ENCODE measurements at places on chromosomes 4 and X.

DNA sequence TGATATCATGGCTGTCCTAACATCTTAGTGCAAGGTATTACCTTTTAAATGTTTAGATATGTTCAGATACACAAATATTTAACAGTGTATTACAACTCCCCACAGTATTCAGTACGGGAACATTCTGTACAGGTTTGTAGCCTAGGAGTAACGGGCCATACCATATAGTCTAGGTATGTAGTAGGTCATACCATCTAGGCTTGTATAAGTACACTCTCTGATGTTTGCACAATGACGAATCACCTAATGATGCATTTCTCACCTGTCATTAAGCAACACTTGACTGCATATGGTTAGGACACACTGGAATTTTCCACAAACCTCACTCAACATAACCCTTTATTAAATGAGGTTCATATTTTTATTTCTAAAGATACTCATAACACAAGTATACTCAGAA lies 67.7 kb downstream of the THOC2 start:
- DNase-seq, result no peak

DNA sequence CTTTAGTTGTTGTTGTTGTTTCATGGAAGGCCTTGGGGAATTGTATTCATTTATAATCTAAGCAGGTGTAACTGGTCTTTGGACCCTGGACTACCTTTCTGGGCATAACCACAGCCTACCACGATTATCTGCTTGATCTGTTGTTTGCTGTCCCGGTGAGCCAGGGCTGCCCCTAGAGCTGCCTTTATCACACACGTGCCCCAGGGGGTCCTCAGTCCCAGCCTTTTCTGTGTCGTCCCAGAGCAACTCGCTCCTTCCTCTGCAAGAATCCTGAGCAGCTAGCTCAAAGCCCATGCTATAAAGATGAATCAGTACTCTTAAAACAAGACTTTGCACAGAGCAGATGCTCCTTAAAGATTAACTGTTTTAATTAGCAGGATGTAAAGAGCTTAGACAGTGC lies 273.2 kb downstream of the EVC2 start:
- no peak for DNase-seq

DNA sequence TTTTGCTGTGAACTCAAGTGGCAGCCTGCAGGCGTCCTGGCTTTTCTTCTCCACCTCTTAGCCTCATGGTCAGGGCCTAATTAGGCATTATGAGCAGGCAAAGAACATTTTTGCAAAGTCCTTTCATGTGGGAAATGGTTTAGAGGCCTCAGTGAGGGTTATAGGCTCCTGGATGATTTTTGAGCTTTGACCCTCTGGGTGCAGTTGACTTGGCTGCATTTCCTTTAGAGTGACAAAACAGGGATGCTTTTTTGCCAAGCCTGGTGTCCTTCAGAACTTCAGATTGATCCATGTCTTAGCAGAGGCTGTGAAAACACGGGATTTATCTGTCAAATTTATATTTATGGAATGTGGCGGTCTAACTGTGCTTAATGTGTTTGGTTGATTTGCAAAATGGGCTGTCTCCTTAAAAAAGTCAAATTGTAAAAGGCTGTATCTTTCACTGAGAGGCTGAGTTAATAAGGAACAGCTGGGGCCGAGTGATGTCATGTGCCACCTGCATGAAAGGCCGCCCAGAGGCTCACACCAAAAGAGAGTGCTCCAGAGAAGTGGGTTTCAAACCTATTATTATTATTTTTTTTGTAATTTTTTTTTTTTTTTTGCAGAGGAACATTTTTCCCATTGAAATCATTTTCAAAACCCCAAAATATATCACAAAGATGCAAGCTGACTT lies 192.2 kb upstream of the ARX start:
- DNase-seq, result no peak

DNA sequence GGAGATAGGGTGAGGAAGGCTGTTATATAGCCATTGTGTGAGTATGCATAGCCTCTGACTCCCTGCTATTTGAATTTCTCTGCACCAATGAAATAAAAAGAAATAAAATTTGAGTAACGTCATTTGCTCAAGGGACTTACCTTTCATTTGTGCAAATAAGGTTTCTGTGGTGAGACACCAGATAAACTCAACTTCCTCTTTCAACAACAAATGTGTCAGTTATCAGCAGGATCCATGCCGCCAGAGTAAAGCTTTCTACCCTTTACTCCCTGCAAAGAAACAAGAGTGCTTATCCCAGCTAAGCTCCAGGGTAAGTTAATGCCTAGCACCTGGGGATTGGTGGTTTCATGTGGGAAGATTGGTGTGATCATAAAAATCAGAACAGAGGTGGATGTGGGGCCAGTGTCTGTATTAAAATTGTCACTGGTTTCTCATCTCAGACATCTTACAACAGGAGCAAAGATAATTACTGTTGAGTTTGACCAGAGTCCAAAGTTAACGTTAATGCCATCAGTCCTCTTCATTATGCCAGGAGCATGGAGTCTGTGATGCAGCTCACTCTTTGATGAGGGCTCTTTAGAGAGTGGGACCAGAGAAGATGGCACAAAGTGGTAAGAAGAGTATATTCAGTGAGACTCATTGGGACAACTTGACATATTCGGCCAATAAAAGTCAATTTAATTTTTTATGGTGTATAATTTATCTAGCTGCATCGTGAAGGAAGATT lies at the start of gene P2RY10:
TSS of gene P2RY10 (plus strand) at position 206 of the 727 bp plus-strand sequence. CDS start 15,130 bp downstream, outside the sequence.
- peak; percentile 22 for DNase-seq

- no peak for DNase-seq
Observed at GRCh38 chr4:189232274-189232673, 708.4 kb upstream of the FRG1 start.

DNA sequence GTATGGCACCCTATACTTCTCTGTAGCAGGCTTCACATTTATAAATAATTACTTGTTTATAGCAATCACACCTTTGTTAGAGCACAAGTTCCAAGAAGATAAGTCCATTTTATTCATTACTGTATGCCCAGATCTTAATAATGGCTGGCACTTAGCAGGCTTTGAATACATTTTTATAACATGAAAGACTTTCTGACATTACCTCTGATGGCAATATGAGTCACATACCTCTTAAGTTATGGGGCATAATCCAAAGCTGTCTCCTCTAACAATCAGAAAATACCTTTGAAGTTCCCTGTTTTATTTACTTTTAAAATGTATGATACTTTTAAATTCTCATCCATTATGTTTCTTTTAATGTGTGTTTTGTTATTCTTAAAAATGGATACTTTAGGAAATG lies 12.2 kb downstream of the SCRG1 start:
- DNase-seq, result no peak

- no peak for DNase-seq
Observed at GRCh38 chr4:128461291-128462102, 173.9 kb upstream of the PGRMC2 start.

DNA sequence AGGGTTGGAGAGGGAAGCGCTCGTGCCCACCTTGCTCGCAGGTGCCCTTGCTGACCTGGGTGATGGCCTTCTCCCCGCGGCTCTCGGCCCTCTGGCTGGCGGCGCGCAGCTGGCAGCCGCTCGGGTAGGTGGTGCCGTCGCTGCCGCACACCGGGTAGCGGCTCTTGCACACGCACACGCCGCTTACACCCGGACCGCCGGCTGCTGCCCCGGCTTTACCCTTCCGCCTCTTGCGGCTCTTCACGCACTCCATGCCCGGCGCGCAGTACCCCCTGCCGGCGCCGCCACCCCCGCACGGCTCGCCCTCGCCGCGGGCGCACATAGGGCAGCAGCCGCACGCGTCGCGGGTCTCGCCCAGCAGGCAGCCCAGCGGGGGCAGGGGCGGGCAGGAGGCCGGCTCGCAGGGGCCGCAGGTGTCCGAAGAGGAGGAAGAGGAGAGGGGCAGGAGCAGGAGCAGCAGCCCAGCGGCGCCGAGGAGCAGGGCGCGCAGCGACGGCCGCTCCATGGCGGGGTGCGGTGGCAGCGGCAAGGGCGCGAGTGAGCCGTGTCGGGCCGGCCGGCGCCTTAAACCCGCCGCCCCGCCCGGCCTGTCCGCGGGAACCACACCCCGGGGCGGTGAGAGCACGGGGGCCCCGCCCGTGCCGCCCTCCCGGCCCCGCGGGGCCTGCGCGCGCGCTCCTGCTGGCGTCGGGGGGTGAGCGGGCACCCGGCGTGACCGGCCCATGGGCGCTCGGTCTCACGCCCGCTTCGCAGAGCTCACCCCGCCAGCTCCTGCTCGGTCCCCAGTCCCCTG lies at the start of gene IGFBP7:
TSS of gene IGFBP7 (minus strand) at position 539 of the 793 bp plus-strand sequence. CDS start at position 505, 34 bp downstream.
- no peak for DNase-seq

GRCh38 chr4:88858752-88859151 lies 161.1 kb upstream of the NAP1L5 start:
- DNase-seq, result no peak

- no peak for DNase-seq
Observed at GRCh38 chr4:23828020-23828715, 61.7 kb downstream of the PPARGC1A start.

DNA sequence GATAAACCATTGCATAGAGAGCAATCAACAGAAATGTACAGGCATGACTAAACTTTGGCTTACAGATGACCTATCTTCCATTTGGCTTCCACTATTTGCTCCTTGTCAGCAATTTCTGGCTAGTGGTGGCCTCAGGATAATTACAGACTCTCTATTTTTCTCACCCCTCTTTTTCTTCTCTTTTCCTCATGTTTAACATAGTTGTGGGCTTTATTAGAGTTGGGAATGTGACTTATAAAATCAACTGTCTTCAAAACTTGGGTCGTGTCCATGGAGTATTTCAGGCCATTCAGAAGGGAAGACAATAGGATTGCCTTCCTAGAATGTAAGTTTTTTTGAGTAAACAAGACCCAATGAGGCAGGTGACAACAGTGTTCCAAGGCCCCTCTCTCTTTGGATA lies 236.2 kb downstream of the FRAS1 start:
- DNase-seq, result no peak

DNA sequence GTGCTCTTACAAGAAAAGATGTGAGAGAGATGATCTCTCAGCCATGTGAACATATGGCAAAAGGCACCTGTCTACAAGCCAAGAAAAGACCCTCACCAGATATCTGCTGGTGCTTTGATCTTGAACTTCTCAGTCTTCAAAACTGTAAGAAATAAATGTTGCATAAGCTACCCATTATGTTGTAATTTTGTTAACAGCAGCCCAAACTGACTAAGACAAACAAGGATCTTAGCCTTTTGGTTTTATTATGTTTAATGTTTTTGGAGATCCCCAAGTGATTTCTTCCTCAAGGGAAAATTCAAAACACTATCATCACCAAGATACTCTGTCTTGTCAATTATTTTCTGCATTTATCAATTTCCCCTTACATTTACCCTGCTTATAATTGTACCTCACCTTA lies 21.8 kb upstream of the CCNI start:
- DNase-seq, result no peak

GRCh38 chrX:46812445-46812844 lies 24.4 kb upstream of the RP2 start:
- DNase-seq, result no peak

DNA sequence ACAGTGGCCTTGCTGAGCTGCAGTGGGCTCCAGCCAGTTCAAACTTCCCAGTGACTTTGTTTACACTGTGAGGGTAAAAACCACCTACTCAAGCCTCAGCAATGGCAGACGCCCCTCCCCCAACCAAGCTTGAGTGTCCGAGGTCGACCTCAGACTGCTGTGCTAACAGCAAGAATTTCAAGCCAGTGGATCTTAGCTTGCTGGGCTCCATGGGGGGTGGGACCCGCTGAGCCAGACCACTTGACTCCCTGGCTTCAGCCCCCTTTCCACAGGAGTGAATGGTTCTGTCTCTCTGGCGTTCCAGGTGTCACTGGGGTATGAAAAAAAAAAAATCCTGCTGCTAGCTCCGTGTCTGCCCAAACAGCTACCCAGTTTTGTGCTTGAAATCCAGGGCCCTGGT lies 168.9 kb upstream of the INTU start:
- DNase-seq, result no peak

DNA sequence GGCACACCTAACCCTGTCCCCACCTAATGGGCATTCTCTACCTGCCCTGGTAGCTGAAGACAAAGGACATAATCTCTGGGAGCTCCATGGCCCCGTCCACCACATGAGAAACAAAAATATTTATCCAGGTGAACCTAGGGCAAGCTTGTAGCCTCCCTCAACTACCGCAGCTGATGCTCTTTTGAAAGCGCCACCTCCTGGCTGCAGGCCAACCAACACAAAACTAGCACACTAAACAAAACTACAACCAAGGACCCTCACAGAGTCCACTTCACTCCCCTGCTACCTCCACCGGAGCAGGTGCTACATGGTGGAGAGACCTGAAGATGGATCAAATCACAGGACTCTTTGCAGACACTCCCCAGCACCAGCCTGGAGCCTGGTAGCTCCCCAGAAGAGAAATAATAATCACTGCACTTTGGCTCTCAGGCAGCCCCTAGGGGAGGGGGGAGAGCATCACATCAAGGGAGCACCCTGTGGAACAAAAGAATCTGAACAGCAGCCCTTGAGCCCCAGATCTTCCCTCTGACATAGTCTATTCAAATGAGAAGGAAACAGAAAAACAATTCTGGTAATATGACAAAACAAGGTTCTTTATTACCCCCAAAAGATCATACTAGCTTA lies 111.3 kb upstream of the ATP8A1 start:
- DNase-seq, result no peak

DNA sequence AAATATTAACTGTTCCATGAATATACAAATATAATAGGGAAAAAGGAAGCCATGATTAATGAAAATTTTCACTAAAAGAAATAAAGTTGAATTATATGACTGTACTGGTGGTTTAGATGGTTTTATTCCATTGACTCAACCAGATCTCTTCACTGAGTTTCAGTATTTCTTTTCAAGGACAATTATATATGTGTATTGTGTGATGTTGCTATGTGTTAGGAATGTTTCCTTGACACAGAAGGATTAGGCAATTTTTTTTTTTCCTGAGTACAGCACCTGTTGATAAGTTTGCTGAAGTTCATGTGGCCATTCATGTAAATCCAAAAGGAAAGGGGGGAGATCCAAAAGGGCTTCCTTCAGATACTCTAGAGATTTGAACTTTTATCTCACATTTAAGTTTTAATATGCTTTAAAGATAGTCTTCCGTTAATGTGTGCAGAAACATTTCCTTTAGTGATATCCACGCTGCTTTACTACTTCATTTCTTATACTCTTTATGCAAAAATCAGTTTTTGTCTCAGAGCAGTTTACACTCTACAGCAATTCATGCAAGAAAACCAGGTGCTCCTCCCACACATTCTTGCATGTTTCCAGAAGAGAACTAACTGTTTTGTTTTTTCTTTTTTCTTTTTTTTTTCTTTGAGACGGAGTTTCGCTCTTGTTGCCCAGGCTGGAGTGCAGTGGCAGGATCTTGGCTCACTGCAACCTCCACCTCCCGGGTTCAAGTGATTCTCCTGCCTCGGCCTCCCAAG lies 249.1 kb downstream of the RPA4 start:
- DNase-seq, result no peak

DNA sequence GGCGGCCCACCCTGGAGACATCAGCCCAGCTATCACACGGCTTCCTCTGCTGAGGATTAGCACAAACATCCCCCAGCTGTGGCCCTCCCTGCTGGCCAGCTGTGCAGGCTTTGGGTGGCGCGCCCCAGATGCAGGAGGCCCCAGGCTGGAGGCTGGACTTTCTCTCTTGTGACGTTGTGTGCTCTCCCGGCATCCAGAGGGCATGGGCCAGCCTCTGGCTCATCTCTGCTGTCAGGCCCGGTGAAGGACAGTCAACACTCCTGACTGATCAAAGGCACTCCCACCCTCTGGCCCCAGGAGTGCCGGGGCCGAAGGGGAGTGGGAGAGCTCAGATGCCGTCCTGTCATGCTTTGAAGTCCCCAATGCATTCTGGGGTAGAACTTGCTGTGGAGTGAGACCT lies 29.9 kb upstream of the PJA1 start:
- no peak for DNase-seq
